ENCODE measurements at places on chromosomes 5 and 9.

GRCh38 chr5:151469992-151470391 is 22.6 kb downstream of the SLC36A1 start:
- no peak for DNase-seq

GRCh38 chr5:93545872-93546271 is 35.1 kb downstream of the NR2F1-AS1 start:
- no peak for DNase-seq

- DNase-seq, result peak; percentile 22
Observed at GRCh38 chr9:135156525-135157510, 69.3 kb downstream of the OLFM1 start.

DNA sequence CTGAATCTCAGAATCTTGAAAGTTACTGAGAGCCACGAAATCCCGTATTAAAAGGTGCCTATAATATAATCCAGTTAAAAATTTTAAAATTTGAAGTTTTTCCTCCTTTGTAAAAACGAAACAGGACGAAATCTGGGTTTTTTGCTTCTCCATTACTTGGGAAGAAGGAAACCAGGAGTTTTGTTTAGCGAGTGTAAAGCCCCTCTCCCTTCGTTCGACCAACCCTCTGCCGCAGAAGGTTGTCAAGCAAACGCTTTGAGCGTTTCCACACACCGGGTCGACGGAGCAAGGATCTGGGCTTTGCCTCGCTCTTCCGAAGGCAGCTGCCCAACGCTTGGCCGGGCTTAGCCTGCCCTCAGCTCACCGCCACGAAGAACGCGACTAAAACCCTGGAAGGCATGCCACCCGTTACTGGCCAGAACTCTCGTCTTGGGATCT is 1.6 kb upstream of the FOXE1 start:
- DNase-seq, result no peak

DNA sequence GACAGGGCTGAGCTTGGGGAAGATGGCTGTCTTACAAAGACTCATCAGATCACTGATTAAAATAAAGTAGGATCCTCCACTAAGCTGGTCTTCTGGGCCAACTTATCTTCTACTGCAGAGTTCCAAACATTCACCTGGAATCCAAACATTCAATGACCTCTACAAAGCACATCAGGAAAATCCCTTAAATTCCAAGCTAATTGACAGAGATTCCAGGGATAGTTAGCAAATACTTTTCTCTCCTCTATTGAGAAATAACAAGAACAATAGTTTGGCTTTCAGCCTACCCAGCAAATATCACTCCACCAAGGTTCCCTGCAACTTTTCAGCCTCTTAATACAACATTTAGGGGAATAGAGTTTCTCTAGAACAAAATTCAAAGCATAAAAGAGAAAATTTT is 140.6 kb upstream of the LIFR start:
- DNase-seq, result no peak

DNA sequence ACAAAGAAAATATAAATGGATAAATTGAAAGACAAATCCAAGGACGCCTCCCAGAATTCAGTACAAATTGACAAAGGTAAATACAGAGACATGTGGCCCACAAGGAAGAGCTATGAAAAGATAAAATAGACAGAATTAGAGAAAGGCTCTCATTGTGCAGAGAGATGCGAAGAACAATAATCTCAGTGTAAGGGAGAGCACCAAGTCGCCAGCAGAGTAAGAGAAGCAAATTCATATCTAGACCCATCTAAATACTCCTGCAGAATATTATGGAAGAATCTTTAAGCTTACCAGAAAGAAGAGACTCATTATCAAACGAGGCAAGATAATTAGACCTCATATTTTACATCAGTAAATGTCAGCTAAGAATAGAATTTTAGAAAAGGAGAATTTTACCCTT is 101.7 kb upstream of the ITGA1 start:
- no peak for DNase-seq

- DNase-seq, result peak; percentile 72
Observed at GRCh38 chr9:98057138-98057799, 737 bp downstream of the NANS start.

- DNase-seq, result no peak
Observed at GRCh38 chr5:34682926-34683623, 26.9 kb downstream of the RAI14 start.

- DNase-seq, result no peak
Observed at GRCh38 chr9:108857572-108857971, 1.8 kb upstream of the ACTL7B start.

DNA sequence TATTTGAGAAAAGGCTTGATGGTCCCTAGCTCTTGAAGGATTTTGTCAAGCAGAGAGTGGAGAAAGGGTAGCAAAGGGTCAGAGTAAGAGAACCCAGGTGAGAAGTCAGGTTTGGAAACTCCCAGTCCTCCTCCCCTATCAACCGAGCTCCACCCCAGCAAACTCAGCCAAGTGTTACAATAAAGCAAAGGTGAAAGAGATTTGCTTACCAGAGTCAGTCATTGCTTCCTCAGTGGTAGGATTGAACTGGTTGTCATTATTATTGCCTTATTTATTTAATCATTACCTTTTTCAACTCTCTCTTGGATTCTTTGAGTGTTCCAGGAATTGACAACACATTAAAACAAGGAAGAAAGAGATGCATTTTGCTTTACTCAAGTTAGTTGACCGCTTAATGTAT is 80.5 kb downstream of the RFK start:
- no peak for DNase-seq

- no peak for DNase-seq
Observed at GRCh38 chr9:14218253-14218652, 95.7 kb downstream of the NFIB start.

- DNase-seq, result no peak
Observed at GRCh38 chr9:135328485-135329417, 150.8 kb upstream of the PPP1R26 start.

- no peak for DNase-seq
Observed at GRCh38 chr5:2715856-2716255, 35.6 kb downstream of the IRX2 start.

DNA sequence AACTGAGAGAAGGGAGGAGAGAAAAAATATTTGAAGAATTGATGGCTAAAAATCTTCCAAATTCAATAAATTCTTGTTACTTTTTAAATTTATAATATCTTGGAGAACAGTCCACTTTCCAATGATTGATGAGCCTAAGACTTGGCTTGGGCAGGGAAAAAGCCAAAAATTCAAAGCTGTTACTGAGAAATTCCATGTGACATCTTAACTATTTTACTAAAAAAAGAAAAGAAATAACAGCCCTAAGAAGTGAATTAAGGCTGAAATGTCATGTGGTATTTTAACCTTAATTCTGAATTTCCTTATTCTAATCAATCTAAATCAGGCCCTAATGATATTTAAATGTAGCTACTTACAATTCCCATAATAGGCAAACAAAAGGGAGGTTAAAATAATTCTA is 53.4 kb downstream of the CETN3 start:
- DNase-seq, result no peak

Data from common myeloid progenitor, CD34-positive (primary cell).